ENCODE measurements at places on chromosomes 11 and 22. TPM values are rescaled to one million over a fixed set of nuclear protein-coding genes. Genes with fewer than 3 reads are reported as not detected.
A peak's percentile ranks its signal among the peaks of the same experiment; 100 is the strongest.

- no peaks in the 10 kb centered on the region for H3K27me3 ChIP-seq
- H3K4me3 ChIP-seq: no peak overlapping the region
- H3K4me1 ChIP-seq: peaks cover 3% of the 10 kb centered on the region
- no peak overlapping the region for H3K27ac ChIP-seq
- DNase-seq: no peak
Observed at GRCh38 chr22:42198226-42198625, 67.6 kb upstream of the CYP2D6 start.

GRCh38 chr11:408154-409007, 6.4 kb downstream of the SIGIRR start:
- H3K27me3 ChIP-seq: peaks cover 6% of the 10 kb centered on the region
- H3K36me3 ChIP-seq: no peaks in the 10 kb centered on the region
- no peak overlapping the region for H3K4me3 ChIP-seq
- H3K4me1 ChIP-seq: no peaks in the 10 kb centered on the region

GRCh38 chr11:32233276-32233675, 142.4 kb downstream of the RCN1 start:
- H3K4me1 ChIP-seq: peaks cover 6% of the 10 kb centered on the region
- H3K27me3 ChIP-seq: peaks cover 6% of the 10 kb centered on the region
- no peaks in the 10 kb centered on the region for H3K36me3 ChIP-seq
- no peak overlapping the region for H3K4me3 ChIP-seq

GRCh38 chr11:15150507-15150906, 35.8 kb downstream of the INSC start:
- peaks cover 33% of the 10 kb centered on the region for H3K4me1 ChIP-seq
- no peak overlapping the region for H3K4me3 ChIP-seq
- DNase-seq: no peak

DNA sequence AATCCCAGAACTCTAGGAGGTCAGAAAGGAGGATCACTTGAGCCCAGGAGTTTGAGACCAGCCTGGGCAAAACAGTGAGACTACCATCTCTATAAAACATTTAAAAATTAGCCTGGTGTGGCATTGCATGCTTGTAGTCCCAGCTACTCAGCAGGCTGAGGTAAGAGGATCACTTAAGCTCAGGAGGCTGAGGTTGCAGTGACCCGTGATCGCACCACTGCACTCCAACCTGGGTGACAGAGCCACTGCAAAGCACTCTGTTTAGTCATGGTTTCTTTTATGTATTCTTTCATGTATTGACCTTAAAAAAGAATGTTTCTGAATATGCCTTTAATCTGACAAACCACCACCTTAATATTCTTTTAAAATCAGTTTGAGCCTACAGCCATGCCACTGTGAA, 52.2 kb downstream of the BIRC2 start:
- H3K27me3 ChIP-seq: no peaks in the 10 kb centered on the region
- no peak for DNase-seq
- H3K27ac ChIP-seq: no peak overlapping the region
- H3K4me1 ChIP-seq: peaks cover 4% of the 10 kb centered on the region
- no peak overlapping the region for H3K4me3 ChIP-seq

DNA sequence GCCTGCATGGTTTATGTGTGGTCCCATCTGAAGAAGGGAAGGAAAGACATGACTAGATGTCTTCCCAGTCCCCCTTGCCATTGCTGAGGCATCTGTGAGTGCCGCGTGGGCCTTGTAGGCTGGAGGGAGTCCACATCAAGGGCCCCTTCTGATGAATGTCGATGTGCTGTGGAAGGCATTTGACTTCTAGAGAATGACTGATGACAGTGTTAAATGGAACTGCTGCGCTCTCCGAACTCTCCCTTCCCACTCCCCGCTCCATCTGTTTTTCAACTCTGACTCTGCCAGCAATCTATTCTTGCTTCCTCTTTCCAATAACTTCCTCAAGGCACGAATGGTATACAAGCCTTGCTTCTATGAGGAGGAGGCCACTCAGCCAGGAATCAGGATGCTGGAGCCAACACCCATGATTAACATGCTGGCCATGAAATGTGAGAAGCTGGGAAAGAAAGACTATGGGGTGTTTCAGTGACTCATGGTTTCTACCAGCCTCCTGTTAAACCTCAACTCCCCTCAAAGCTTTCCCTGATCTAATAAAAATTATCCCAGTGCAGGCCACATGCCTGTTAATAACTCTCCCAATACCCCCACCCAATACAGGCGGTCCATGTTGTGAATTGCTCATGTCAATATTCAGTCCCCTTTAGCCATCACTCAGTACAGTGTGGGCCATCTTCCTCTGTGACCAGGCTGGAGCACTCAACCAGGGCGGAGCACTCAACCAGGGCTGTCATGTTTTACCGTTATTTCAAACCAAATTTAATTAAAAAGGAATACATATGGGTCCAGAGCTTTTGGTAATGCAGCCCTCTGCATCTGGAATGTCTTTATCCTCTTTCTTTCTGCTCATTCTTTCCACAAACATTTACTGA, 46.4 kb upstream of the TBCEL start:
- H3K27me3 ChIP-seq: no peaks in the 10 kb centered on the region
- H3K4me3 ChIP-seq: no peak overlapping the region
- no peak for DNase-seq
- no peaks in the 10 kb centered on the region for H3K36me3 ChIP-seq
- peaks cover 17% of the 10 kb centered on the region for H3K4me1 ChIP-seq

- H3K4me1 ChIP-seq: no peaks in the 10 kb centered on the region
- no peak overlapping the region for H3K4me3 ChIP-seq
- no peak overlapping the region for H3K27ac ChIP-seq
Observed at GRCh38 chr11:61264795-61265194, 23.8 kb downstream of the PGA5 start.

DNA sequence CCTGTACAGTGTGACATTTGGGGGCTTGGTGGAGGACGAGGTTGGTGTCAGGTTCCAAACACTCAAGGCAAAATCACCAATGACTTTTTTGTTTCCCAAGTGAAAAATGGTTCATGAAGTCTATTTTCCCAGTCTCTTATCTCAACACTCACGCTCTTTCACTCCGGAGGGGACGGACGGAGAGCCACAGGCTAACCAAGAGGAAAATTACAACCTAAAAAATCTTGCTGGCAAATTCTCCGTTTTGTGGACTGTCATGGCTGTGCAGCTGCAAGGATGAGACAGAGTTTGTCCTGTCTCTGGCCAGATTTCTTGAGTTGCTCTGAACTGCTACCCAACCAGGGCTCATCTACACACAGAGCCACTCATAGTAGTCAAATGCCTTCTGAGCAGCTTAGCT, 101.2 kb downstream of the ABTB2 start:
- peaks cover 3% of the 10 kb centered on the region for H3K27me3 ChIP-seq
- peaks cover 8% of the 10 kb centered on the region for H3K4me1 ChIP-seq
- DNase-seq: no peak
- no peak overlapping the region for H3K4me3 ChIP-seq

DNA sequence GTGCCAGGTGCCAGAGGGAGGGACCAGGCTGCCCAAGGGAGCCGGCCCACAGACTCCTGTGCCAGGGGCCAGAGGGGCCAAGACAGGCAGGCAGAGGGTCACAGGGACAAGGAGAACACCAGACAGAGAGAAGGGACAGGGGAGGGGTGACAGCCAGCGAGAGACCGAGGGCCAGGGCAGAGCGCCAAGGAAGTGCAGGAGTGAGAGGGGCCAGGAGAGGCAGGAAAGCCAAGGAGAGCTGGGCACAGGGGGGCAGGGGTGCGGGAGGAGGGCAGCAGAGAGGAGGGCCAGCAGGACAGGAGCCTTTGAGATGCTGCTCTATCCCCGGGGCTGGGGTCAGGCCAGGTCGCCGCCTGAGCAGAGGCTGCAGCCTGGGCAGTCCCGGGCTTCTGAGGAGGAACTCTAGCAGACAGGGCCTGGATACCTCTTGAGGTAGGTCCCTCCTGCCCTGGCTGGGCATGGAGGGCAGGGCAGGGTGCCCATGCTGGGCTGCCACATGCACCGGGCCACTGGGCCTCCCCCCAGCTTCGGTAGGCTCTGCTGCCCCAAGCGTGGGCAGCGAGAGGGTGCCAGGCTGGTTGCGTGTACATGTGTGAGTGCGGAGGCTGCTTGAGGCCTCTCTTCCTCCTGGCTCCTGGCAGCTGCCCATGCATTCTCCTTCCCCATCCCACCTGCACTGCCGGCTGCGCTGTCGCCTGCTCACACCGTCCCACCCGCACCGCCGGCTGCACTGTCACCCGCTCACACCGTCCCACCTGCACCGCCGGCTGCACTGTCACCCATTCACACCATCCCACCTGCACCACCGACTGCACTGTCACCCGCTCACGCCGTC, 12.2 kb downstream of the LSP1 start:
- H3K36me3 ChIP-seq: no peaks in the 10 kb centered on the region
- H3K4me1 ChIP-seq: peaks cover 7% of the 10 kb centered on the region
- no peak for DNase-seq
- peaks cover 2% of the 10 kb centered on the region for H3K27me3 ChIP-seq

DNA sequence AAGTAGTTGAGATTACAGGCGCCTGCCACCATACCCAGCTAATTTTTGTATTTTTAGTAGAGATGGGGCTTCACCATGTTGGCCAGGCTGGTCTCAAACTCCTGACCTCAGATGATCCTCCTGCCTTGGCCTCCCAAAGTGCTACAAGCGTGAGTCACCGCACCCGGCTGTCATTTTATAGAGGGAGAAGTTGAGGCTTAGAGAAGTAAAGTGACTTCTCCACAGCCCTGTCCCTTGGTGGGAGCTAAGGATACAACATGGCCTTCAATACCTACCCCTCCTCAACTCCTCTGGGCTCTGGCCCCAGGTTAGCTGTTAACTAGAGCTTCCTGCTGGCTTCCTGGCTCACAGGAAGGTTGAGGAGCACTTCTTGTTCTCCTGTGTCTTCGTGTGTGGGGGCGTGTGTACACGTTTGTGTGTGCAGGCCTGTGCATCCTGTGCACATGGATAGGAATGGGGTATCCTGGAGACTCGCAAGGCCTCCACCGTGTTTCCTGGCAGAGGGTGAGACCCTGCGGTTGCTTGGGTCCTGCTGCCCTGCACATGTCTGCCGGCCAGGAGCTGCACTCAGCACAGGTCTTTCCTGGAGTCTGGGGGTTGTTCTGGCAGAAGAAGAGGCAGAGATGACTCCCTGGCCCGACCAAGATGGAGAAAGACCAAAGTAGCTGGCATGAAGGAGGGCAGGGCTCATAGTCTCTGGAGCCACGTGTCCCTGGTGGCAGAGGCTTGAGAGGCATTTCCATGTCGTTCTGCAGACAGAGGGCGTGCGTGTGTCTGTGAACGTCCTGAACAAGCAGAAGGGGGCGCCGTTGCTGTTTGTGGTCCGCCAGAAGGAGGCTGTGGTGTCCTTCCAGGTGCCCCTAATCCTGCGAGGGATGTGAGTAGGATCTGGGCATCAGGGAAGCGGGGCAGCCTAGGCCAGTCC, 2.4 kb downstream of the SIDT2 start:
- DNase-seq: peak; percentile 58
- no peaks in the 10 kb centered on the region for H3K27me3 ChIP-seq
- H3K4me1 ChIP-seq: peaks cover 37% of the 10 kb centered on the region

DNA sequence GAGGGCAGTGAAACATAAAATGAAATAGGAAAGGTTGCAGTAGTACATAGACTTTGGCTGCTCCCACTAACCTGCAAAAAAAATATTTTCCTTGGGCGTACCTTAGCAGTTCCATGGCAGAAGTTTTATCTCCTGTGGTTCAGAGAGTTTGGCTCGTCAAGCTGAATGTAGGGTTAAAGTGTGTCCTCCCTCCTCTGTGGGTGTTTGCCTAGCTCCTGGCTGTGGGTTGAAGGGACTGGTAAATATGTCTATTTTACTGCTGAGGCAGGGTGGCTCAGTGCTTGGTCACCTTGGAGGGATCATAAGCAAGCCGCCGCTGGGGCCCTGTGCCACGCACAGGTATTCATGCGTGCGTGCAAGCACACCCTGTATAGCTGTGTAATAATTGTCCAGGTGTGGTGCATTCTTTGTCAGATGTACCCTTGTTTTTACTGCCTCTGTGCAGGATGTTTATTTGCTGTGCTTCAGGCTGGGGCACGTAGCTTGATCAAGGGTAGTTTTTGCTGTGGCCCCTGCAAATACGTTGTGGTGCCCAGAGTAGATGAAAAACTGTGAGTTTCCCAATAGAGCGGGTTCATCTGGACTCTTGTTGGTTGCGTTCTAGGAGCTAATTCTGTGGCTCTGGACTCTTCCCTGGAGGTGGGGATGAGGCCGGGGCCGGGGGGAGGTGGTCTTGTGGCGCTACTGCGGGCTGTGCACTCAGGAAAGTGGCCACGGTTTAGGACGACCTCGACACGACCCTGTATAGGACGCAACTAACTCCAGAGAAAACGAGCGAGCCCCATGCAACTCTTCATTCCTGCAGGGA, 732 bp upstream of the SORL1 start:
- peaks cover 25% of the 10 kb centered on the region for H3K4me1 ChIP-seq
- peak overlapping the region; percentile 86 for H3K4me3 ChIP-seq
- no peak for DNase-seq
- H3K36me3 ChIP-seq: no peaks in the 10 kb centered on the region
- peaks cover 40% of the 10 kb centered on the region for H3K27me3 ChIP-seq
- H3K27ac ChIP-seq: no peak overlapping the region

GRCh38 chr22:30861688-30862552, 106.7 kb downstream of the MORC2 start:
- no peaks in the 10 kb centered on the region for H3K4me1 ChIP-seq
- no peak overlapping the region for H3K27ac ChIP-seq
- no peak overlapping the region for H3K4me3 ChIP-seq
- DNase-seq: no peak
- no peaks in the 10 kb centered on the region for H3K27me3 ChIP-seq
- no peaks in the 10 kb centered on the region for H3K36me3 ChIP-seq

DNA sequence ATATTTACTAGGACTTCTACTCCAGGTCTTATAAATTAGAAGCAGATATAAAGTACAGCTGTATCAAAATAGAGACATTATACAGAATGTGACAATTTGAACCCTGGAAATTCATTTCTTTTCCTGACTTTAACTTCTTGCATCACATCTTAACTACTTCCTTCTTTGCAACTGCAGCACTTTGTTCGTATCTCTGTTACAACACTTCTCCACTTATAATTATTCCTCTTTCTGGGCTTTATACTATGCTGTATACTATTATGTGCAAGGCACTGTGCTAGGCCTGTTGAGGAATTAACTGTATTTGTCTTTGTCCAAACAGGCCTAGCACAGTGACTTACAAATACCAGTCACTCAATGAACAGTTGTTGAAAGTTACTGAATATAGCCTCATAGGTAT, 1.8 kb upstream of the SLC36A4 start:
- peaks cover 25% of the 10 kb centered on the region for H3K4me1 ChIP-seq
- peaks cover 3% of the 10 kb centered on the region for H3K36me3 ChIP-seq
- no peak for DNase-seq
- no peak overlapping the region for H3K27ac ChIP-seq

- no peak for DNase-seq
- no peak overlapping the region for H3K27ac ChIP-seq
- no peaks in the 10 kb centered on the region for H3K36me3 ChIP-seq
- H3K4me1 ChIP-seq: no peaks in the 10 kb centered on the region
- peaks cover 13% of the 10 kb centered on the region for H3K27me3 ChIP-seq
Observed at GRCh38 chr11:551131-551530, 9.4 kb downstream of the LMNTD2 start.

TMPRSS13 gene
- not detected for total RNA-seq

OR8K1 gene
- not detected for total RNA-seq

EHF gene
- not detected for total RNA-seq

KLHL35 gene
- 9.4 TPM for total RNA-seq

SCGB2A2 gene
- total RNA-seq: not detected

FXYD2 gene
- total RNA-seq: 0.26 TPM

DEFB131B gene
- total RNA-seq: not detected

OR9G1 gene
- total RNA-seq: not detected

BRSK2 gene
- 72.5 TPM for total RNA-seq
